Keratinocyte (primary cell): ENCODE measurements at places on chromosomes 12 and 14.

DNA sequence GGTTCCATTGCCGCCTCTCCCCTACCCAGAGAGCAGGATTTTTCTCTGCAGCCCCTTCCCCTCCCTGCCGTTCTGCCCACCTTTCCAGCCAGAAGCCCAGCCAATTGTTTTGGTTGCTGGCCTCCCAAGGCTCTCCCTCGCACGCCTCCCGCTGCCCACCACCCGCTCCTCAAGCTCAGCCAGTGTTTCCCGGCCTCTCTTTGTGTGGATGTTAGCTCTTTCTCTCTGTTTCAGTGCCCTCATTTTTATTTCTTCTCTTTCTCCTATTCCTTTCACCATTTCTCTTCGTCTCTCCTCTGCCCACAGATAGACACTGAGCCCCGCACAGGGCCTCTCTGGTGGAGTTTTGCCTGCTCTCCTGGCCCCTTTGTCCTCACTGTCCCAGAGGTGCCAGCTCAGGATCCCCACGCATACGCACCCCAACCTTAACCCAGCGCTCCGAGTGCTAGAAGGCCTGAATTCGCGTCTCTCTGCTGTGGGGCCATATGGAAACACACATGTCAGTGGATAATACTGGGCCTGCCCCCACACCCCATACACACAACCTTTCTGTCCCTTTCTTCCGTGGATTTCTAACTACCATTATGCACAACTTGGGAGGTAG is 54.9 kb downstream of the SMUG1 start:
- no peak for DNase-seq

GRCh38 chr12:11821386-11822080 is 172.1 kb downstream of the ETV6 start:
- no peak for DNase-seq

DNA sequence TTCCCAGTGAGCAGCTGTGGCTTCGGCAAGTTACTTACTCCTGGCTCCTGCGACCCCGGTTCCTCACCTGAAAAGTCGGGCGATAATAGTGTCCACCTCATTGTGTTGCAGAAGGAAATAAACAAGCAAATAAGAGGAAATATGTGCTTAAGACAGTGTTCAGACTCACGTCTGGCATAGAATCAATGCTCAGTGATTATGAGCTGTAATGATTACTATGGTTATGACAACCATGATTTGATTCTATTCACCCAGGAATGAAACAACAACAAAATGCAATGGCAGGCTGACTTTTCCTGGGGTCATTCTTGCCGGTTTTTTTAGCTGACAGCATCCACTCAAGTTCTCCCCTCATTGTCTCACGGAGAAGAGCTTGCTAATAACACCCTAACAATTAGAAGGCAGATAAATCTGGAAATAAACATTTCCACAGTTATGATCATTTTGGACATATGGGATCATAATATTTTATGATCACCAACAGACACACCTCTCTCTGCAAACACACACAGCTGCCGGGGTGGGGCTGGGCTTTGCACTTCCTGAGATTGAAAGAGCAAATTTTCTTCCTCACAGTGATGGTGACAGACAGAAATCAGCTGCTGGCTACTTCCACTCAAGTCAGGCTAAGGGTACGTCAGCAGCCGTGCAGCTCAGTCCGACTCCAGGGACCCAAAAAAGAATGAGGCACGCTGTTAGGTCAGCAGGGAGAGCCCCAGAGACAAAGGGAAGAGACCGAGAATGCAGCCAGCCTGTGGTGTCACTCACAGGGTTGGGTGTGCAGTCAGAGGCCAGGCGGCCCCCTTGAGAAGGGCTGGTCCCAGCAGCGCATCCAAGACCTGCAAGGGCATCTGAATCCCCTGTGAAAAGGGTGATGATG is 158.0 kb downstream of the RIMBP2 start:
- no peak for DNase-seq

- DNase-seq, result peak; percentile 87
These were observed 8.5 kb upstream of the LTBP2 start for GRCh38 chr14:74620497-74620921.

GRCh38 chr12:79203058-79203647 is 338.6 kb downstream of the SYT1 start:
- no peak for DNase-seq

- no peak for DNase-seq
These were observed 2.4 kb upstream of the SIX6 start for GRCh38 chr14:60506462-60506984.

- no peak for DNase-seq
These were observed 10.2 kb downstream of the TBX5 start for GRCh38 chr12:114395755-114396152.

DNA sequence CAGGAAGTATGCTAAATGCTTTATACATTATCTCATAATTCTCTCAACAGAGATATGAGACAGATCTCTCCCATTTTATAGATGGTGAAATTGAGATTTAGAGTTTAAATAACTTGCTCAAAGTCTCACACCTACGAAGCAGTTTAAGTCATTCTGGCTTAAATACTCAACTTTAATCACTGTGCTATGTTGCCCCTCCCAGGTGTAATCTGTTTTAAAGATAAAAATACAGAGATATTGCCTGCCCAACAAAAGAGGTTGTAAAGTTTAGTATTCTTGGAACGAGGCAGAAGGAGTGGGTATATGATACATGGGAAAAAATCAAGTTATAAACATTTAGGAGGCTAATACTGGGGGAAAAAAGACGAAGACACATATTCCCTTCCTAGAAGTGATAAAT is 156.8 kb upstream of the LRIG3 start:
- DNase-seq, result no peak

GRCh38 chr12:55828357-55828756 is 1.0 kb downstream of the DNAJC14 start:
- no peak for DNase-seq

DNA sequence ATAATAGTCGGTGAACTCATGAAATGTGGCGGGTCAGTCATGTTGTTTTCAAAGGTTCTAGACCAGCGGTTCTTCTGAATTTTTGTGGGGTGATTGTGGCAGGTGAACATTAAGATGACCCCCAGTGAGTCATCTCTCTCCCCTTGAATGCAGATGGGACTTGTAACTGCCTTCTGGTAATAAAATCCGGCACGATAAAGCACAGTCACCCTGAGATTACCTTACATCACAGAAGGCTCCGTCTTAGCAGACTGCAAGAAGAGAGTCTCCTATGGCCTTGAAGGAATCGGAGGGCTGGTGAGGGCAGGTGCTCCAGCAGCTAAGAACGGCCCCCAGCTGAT is 189.6 kb downstream of the FOXN3 start:
- no peak for DNase-seq

GRCh38 chr12:1820896-1821291 is 529 bp downstream of the LRTM2 start:
- no peak for DNase-seq

DNA sequence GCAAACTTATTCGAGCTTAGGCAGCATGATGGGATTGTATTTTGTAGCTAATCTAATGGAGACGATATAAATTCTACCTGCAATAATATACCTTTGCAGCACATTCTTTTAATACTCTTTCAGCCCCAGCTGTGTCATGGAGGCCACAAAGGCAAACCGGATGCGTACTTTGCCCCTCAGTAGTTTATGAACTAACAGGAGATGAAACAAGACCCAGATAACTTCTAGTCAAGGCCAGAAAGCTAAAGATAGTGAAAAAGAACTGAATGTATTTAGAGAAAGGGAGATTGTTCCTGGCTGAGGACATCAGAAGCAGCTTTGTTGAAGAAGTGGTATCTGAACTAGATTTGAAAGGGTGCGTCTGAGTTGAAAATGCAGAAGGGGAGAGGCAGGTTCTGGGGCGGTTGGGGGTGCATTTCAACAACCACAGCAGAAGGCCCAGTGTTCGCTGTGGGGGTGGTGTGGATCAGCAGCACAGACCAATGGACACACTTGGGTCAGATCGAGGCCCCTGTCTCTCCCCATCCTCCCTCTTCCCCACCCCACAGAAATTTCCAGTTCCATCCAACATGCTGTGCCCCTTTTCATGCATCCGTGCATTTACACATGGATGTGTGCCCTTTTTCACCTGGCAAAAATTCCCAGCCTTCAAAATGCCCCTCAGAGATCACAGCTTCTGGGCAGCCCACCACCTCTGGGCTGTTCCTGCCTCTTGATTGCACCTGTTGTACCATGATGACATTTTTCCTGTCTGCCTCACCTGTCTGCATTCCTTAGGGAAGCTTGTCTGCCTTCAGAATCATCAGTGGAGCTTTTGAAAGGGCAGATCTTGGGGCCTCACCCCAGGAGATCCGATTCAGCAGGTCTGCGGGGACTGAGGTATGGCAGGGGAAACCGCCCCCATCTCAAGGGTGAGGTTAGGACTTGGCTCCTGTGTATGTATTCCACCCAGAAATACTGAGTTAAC is 2.2 kb downstream of the ZNF839 start:
- no peak for DNase-seq

GRCh38 chr14:76259029-76259735 is 107.5 kb downstream of the GPATCH2L start:
- no peak for DNase-seq

DNA sequence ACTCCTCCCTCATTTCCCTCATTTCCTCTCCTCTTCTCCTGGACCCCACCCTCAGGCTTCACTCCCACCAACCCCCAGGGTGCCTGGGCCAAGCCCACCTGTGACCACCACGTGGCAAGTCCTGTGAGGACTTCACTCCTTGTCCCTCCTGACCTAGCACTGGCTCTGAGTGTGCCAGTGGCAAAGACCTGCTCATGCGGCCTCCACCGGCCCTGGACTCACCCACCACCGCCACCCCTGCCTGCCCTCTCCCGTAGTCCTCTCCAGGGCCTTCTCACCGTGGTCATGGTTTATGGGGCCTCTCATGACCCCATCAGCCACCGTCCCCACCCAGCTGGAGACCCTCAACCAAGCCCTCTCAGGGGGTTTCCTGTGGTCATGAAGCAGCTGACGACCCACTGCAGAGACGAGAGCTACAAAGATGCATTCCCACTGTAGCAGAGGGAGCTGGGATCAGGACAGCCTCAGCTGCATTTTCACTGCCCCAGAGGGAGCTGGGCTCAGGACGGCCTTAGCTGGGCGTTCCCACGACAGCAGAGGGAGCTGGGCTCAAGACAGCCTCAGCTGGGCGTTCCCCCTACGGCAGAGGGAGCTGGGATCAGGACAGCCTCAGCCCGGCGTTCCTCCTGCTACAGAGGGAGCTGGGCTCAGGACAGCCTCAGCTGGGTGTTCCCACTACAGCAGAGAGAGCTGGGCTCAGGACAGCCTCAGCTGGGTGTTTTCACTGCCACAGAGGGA is 3.2 kb upstream of the C14orf180 start:
- no peak for DNase-seq

- DNase-seq, result no peak
These were observed 33.7 kb downstream of the NRDE2 start for GRCh38 chr14:90297876-90298629.

GRCh38 chr12:88202500-88202899 is 60.4 kb downstream of the TMTC3 start:
- DNase-seq, result no peak

GRCh38 chr12:108712165-108712924 is 19.0 kb downstream of the CORO1C start:
- no peak for DNase-seq

DNA sequence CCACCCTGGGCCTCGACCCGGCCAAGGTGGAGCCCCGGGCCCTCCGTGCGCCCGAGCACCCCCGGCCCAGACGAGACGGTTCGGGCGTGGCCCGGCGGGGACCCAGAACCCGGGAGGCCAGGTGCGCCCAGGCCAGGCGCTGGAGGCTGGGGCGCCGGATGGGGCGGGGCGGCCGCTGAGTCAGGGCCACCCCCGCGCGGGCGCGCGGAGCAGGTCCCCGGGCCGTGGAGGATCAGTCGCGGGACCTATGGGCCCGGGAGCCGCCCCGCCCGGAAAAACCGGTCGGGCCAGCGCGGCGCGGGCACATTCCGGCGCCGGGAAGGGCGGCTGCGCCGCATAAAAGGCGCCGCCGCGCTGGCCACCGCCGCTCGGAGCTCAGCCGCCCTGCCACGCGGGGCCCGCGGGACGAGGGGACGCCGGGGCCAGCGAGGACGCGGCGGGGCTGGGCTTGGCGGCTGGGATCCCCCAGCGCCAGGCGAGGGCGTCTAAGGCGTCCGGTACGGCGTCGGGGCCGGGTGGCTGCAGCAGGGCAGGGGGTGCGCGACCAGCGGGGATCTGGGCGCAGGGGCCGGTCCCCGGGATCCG is 21.5 kb upstream of the KIF26A start:
- no peak for DNase-seq

DNA sequence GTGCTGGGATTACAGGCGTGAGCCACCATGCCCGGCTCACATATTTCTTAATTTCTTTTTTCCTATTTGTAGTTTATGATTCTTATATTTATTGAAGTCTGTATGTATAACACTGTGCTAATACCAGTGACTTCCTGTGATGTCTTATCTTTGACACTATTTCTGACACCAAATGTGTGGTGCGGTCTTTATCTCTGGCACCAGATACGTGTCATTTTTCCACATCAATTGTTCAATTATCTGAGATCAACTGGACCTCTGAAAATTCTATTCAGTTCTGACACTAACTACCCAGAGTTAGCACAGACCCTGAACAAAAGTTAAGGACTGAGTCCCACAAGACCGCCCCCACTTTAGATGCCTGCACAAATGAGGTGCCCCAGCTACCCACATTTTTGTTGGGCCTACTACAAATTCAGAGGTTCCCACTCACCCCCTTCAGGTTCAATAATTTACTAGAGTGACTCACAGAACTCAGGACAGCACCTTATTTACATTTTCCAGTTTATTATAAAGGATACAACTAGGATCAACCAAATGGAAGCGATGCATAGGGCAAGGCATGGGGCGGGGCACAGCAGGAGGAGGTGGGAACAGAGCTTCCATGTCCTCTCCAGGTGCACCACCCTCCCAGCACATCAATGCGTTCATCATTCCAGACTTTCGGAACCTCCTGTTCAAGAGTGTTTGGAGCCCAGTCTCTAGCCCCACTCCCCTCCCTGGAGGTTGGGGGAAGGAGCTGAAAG is 11.6 kb upstream of the SRSF9 start:
- DNase-seq, result no peak

- no peak for DNase-seq
These were observed 37.9 kb upstream of the GNG2 start for GRCh38 chr14:51822499-51822898.

DNA sequence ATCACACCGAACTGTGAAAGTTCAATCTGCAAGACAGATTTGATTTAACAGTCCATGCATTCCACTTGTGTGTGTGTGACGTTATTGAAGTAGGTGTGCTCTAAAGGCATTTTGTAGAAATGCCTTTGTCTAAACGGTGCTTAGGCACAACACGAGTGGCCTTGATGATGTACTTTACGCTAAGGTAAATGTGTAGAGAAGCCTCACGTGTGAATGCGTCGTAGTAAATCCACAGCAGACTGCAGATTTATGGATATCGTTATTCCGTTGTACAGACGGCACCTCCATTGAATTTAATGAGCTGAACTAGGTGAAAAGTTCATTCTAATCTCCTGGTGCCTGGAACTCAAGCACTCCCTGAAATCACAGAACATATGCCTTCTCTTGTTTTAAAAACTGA is 202.8 kb upstream of the STXBP6 start:
- DNase-seq, result no peak
